ENCODE measurements at places on chromosomes 4 and X.

GRCh38 chrX:39736216-39737211 lies 361.2 kb downstream of the BCOR start:
- DNase-seq: no peak

DNA sequence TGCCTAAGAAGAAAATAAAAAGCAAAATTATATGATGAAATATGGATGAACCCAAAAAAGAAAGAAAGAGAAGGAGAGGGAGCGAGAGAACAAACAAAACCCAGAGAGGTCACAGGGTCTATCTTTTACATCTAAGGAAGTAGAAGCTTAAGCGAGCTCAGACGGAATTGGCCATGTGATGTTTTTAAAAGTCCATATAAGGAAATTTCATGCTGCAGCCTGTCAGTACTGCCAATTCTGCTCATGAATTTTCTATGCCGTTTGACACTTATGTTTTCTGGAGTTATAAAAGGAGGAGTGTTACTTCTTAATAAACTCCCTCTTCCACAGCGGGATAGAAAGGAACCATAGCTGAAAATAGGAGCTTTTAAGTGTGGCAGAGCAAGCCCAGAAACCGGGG lies 32.9 kb upstream of the DCX start:
- no peak for DNase-seq

- no peak for DNase-seq
Measured at GRCh38 chr4:141220271-141220670, 424 bp upstream of the ZNF330 start.

- no peak for DNase-seq
Measured at GRCh38 chrX:68762766-68763165, 66.1 kb upstream of the EFNB1 start.

DNA sequence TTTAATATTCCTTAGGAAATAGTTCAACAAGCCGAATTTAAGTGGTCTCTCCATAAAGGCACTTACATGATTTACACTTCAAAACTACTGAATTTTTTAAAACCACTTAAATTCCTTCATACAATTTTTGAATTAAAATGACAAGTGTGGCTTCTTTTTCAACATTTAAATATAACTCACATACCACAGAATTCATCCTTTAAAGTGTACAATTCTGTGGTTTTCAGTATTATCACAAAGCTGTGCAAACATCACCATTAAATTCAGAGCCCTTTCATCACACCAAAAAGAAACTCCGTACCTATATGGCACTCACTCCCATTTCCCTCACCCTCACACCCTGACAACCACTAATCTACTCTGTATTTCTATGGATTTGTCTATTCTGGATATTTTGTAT lies 200.9 kb upstream of the MAB21L2 start:
- no peak for DNase-seq

DNA sequence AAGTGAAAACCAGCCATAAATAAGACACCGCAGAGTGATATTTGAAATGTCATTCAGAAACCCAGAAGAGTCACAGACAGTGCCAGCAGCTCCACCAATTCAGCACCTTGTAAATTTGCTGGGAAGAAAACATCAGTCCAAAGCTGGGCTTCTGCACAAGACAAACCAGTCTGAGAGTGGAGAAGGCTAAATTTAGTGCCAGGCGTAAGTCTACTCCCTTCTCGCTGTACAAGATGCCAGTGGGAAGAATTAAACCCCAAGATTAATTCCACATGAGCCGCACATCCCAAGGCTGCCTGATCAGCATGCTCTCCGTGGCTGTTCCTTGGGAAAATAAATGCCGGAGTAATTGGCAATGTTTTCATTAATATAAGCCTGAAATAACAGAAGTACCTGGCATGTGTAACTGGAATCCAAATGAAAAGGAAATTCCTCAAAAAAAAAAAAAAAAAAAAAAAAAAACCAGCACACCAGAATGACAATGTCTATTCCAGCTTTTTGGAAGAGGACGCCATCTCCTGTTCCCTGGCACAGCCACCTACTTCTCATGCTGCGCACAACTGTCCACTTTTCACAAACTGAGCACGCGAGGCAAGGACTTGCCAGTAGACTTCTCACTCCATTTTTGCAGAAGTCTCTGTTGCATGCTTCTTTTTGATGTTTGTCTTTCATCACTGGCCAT lies 95.5 kb downstream of the NSUN7 start:
- DNase-seq: no peak

DNA sequence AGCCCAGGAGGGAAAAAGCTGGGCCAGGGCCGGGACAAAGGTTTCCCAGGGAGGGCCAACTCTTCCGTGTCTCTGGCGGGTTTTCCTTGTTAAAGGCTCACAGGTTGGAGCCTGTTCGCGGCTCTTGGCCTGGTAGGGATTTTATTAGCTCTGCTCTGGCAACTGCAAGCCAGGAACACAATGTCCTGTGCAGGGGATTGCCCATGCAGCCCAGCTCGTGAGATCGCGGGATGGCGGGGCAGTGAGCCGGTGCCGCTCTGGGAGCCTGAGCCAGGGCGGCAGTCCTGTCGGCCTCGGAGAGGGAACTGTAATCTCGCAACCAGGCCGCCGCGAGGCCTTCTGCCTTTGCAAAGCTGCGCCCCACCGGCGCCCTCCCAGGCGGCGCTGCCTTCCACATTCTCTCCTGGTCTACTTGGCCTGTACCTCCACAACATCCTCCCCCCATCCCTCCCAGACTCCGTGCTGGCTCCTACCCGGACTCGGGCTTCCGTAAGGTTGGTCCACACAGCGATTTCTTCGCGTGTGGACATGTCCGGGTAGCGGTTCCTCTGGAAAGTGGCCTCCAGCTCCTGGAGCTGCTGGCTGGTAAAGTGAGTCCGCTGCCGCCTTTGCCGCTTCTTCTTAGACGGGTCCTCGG lies 2.1 kb downstream of the PITX2 start:
- no peak for DNase-seq

DNA sequence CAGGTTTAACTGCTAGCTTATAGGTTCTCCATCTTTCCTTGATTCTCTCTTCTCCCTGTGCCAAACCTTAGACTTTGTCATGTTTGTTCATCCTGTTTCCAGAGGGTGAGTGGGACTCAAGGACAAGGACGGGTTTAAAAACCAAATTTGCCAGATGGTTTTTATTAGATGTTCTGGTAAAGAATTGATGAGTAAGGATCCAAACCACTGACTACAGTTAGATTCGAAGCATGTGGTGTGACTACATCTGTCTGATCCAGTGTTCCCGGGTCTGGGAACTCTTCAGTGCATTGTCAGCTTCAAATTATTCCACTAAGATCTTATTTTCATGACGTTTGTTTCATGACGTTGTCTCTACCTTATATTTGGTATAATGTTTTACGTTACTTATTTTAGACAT lies 37.5 kb downstream of the MTMR1 start:
- DNase-seq: no peak

DNA sequence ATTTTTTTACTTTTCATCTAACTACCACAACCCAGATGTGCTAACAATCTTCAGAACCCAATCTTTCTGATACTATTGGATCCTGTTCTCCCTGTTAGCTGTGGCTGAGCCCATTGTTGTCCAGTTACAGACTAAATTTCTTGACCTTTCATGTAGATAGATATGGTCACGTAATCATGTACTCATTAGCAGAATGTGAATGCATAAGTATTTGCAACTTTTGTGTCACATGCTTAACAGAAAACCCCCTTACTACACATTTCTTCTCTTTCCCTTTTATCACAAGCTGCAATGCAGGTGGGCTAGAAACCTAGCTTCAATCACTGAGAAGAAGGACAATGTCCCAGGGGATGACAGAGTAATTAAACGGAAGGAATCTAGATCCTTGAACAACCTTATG lies 13.1 kb upstream of the FAM13A start:
- no peak for DNase-seq

- DNase-seq: no peak
Measured at GRCh38 chr4:158192439-158193158, 17.7 kb upstream of the TMEM144 start.

DNA sequence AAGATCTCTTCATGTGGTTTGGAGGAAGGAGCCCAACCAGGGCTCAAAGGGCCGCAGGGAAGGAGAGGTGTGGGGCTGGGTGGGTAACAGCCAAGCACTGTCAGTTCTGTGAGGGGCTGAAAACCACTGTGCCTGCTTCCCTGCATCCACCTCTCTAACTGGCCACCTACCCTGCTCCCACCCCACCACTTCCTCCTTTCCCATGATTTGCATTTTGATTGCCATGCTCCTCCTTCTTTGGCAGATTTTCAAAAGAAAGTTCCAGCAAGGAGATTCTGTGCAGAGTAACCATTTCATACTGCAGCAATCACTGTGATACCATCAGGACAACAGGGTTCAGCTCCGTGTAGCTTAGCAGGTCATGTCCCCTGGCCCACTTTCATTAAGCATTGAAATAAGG lies 1.8 kb downstream of the ZNF674 start:
- DNase-seq: no peak

DNA sequence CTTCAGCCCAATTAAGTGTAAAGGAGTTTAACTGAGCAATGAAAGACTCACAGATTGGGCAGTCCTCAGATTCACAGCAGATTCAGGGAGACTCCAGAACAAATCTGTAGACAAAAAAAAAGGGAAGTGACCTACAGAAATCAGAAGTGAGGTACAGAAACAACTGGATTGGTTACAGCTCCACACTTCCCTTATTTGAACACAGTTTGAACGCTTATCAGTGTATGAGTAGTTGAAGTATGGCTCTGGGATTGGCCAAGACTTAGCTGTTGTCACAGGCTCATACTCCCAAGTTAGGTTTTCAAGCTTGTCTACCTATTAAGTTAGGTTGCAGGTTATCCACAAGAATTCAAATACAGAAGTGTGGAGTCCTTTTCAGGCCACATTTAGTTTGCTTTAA lies 112.4 kb upstream of the ELOVL6 start:
- DNase-seq: no peak

- no peak for DNase-seq
Measured at GRCh38 chr4:73856518-73856917, 3.4 kb downstream of the PF4V1 start.

- DNase-seq: no peak
Measured at GRCh38 chr4:82480771-82481505, 50.5 kb downstream of the ENOPH1 start.

DNA sequence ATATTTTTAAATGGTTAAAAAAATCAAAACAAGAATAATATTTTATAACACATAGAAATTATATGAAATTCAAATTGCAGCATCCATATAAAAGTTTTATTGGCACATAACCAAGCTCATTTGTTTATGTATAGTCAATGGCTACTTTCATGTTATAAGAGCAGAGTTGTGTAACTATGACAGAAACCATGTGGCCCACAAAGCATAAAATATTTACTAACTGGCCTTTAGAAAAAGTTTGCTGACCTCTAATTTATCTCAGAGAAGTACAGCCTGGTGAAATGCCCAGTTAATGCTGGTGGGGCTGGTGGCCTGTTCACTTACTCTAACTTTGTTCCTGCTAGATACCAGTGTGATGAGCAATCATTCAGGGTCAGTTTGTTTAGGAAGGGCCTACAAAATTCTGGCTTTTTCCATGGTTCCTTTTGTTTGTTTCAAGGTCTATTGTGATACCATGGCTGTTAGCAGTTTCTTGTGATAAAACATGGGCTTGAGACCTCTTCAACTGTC lies 104.6 kb downstream of the PPP1R2C start:
- no peak for DNase-seq

DNA sequence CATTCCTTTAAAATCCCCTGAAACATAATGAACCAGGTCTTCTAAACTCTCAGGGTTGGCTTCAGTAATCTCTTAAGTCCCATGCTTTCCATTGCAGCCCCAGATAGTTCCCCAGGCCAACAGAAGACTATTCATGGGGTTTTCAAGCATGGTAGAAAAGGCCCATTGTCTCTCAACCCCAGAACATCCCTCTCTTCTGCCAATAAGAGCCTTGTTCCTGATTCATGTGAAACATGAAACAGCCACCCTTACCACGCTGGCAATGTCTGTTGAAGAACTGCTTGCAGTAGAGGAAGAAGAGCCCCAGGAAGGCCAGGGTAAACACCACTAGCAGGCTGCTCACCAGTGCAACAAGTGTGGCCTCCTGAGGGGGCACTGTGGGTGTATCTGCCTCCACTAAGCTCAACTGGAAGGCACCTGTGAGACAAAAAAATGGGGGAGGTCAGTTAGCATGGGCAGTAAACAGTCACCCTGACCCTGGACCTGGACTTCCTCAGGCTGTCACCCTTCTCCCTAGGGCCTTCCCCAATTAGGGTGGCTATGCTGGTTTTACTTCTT lies 36.4 kb downstream of the EDA2R start:
- no peak for DNase-seq

- no peak for DNase-seq
Measured at GRCh38 chr4:76011018-76011670, 3.8 kb upstream of the CXCL9 start.

- DNase-seq: no peak
Measured at GRCh38 chrX:68750316-68750715, 78.5 kb upstream of the EFNB1 start.

DNA sequence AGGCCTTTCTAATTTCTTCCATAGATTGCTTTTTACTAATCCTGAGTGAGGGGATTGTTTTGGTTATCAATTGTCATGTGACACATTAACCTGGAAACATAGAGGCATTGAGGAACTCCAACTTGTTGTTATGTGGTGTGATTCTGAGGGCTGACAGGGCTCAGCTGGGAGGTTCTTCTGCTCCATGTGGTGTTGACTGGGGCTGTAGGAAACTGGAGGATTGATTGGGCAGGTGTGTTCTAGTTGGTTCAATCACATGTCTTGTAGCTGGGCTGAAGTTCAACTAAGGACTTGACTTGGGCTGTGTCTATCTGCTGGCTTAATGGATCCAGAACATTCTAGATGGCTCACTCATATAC lies 10.8 kb upstream of the CRLF2 start:
- no peak for DNase-seq

DNA sequence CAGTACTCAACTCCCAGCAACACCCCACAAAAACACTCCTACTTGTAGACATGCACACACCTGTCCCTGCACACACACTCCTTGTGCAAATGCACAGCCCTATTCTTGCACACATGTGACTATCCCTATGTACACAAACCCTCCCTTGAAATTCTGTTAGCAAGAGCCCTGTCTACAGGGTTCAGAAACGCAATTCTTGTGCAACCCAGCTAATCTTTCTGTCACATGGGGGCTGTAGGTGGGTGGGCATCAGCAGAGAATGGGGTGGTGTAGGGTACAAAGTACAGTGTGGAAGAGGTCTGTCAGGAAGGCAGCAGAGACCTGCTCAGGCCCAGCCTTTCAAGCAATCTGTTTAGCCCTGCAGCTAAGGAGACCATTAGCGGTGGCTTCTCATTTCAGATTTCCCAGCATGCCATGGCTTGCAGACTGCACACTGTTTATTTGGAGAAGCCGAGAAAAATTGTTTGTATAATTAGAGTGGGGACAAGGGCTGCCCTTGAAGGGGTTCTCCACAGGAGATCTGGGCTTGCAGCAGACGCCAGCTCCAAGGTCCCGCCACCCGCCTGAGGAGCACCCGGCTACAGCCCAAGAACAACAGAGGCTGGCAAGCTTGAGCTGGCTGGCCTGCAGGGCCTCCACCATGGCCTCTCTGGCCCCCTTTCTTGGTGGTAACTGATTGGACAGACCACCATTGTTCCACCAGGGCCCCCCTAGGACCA lies 144.0 kb upstream of the PJA1 start:
- DNase-seq: no peak

DNA sequence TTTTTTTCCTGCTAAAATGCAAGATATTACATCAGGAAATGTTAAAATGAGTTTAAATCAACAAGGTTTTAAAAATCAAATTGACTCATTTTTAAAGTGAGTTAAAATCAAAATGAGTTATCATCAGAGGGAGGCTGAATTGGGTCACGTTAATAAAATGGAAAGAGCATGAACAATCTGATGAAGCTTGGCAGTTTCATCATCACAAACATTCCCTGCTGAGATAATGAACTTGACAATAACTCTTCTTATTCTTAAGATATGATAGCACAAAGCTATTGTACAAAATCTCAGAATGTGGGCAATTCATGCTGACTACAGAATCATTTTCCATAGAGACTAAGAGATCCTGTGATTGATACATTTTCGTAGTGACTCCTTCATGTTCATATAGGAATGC lies 1086.7 kb downstream of the STIM2 start:
- DNase-seq: no peak

All from NK-92 treated with Interleukin-12 subunit alpha and Interleukin-12 subunit beta, amount 100 ng/mL, for 24 hours (cell line).